ENCODE measurements at places on chromosomes 4 and X.

DNA sequence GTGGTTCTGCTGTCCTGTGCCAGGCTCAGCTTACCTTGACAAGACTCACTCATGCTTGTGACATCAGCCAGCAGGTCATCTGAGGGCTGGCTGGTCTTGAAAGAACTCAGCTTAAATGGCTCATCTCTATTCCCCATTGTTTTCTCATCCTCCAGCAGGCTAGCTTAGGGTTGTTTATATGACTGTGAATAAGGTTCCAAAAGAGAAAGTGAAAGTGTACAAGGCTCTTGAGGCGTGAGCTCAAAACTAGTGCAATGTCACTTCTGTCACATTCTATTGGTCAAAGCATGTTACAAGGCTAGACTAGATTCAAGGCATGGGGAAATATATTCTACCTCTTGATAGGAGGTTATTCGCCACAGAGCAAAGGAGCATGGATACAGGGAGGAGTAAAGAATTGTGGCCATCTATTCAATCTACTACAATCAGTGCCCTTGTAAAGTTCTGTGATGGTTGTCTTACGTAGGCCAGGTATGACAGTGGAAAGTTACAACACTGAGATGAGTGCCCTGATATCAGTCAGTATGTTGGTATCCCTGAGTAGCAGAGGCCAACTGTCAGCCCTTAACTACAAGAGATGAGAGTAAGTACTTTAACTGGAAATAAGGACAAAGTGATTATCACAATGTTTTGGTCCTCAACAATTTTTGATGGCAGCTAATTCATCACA, 19.8 kb upstream of the TMLHE start:
- DNase-seq = no peak

- no peak for DNase-seq
Measured at GRCh38 chr4:166862032-166862431, 372.3 kb downstream of the SPOCK3 start.

DNA sequence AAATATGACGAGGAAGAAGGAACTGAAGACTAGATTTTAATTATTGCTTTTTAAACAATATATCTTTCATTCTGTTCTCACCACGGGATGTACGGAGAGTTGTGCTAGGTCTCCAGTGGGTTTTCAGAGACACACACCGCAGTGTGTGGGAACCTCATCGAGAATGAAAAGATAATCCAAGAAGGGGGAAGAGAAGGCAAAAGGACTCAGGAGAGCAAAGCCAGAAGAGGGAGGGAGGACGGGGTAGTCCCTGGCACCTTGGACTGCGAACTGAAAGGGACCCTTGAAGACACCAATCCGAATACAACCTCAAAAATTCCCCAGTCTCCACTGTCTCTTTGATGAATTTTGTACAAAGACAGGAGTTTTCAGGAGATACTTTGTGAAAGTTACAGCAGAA, 932 bp upstream of the LEF1 start:
- peak; percentile 11 for DNase-seq

- DNase-seq = no peak
Measured at GRCh38 chr4:119746951-119747350, 118.3 kb upstream of the PDE5A start.

DNA sequence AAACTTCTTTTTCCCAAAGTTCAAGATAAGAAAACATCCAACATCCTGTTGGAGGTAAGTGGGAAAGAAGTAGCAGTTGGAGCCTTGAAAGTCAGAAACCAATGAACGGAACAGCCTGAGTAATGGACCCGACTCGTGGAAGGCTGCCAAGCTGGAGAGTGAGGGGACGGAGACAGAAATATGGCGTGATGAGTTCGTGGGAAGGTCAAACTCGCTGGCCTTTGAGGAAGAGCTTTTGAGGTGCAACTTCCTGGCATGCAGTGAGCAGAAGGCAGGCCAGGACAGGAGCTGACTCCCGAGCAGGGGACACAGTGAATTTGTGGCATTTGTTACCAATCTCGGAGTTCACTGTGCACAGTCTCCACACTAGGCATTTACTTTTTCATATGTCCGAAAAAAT, 1.0 kb upstream of the TRIML1 start:
- no peak for DNase-seq

DNA sequence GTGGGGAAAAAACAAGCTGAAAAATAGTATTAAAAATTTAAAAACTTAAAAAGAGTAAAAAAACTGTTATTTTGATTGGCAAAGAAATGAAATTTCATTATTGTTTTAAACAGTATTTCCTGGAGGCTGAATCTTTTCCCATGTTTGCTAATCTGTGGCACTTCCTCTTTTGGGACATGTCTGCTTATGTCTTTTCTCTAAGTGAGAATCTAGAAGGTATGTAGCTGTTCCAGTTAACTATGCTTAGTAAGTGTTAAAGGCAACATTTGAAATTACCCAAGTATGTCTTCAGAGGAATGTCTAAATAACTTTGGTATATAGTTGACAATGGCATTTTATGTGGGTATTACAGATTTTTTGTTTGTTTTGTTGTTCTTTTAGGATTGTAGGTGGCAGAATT, 81.6 kb upstream of the TBC1D9 start:
- DNase-seq = no peak

DNA sequence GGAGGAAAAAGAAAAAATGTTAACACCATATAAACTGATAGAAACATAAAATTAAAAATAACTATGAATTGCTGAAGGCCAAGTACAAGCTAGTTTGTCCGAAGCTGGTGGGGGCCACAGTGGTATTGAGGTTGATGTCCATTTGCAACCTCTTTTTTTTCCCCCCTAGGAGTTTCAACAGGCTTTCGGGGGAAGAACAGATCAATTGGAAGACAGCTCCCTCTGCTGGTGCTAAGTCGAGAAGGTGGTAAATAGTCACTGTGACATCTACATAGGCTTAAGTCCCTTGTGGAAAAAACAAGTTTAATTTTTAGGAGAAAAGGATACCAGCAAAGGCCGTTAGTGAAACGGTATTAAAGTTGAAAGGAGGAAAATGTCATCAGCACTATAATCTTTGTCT, 115.7 kb upstream of the ZXDA start:
- no peak for DNase-seq

GRCh38 chrX:74246524-74246923, 57.5 kb upstream of the ZCCHC13 start:
- no peak for DNase-seq

- peak; percentile 68 for DNase-seq
Measured at GRCh38 chr4:183960046-183960420, 54.9 kb downstream of the STOX2 start.

DNA sequence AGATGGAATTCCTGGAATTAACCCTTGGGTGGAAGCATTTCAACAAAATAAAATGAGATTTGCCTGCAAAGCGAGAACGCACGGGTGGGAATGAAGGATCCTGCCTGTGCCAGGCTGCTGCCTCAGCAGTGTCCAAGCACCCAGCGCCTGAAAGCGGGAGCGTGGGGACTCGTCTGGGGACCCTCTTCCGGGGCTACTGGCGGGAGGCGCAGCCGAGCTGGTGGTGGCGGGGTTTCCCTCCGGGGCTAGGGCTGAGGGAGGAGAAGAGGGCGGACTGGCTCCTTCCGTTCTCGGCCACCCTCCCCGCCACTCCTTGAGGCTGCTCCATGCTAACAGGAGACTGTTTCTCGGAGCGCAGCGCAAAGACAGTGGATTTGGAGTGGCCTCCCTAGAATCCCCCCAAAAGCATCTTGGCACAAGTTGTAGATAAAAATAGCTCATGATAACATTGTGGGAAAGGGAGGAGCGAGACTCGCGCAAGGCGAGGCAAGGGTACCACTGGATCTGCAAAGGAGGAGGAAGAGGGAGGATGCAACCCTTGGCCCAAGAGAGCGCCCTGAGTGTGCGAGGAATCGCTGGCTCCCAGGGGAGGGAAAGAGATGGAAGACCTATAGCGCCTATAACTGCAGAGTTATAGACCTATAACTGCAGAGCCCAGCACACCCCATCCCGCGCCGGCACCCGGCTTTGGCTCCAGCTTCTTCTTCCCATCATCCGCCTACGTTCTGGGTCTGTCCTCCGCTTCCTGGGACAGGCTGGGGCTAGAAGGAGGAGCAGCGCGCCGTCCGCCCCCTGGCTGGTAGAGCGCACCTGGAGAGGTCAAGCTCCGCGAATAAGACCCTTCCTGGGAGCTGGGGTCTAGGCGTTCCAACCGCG, 1.3 kb downstream of the HS3ST1 start:
- DNase-seq = no peak

DNA sequence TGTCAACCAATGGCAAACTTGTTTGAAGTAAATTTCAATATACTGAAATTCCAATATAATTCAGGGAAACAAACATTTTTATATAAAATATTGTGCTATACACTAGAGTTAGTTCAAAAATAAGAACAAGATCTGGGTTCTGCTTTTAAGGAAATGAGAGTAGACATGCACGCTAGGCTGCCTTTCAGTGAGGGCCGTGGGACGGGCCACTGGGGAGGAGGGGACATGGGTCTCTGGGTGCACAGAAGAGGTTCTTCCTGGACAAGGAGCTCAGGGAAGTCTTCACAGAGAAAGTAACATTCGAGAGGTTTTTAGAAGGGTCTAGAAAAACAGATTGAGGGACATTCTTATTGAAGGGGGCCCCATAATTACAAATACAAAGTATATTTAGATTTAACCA, 64.4 kb downstream of the SHROOM3 start:
- DNase-seq = no peak

- no peak for DNase-seq
Measured at GRCh38 chr4:31375936-31376335, 655.8 kb downstream of the PCDH7 start.

- DNase-seq = no peak
Measured at GRCh38 chr4:169058312-169058711, 48.3 kb upstream of the CBR4 start.

GRCh38 chrX:118058924-118059323, 57.7 kb downstream of the KLHL13 start:
- DNase-seq = no peak

GRCh38 chr4:175054980-175055379, 136.8 kb downstream of the ADAM29 start:
- DNase-seq = no peak

GRCh38 chr4:40573593-40574311, 55.9 kb downstream of the RBM47 start:
- no peak for DNase-seq

- DNase-seq = no peak
Measured at GRCh38 chr4:7361280-7361895, 73.3 kb downstream of the PSAPL1 start.

GRCh38 chr4:103443324-103443723, 245.2 kb upstream of the CENPE start:
- no peak for DNase-seq

DNA sequence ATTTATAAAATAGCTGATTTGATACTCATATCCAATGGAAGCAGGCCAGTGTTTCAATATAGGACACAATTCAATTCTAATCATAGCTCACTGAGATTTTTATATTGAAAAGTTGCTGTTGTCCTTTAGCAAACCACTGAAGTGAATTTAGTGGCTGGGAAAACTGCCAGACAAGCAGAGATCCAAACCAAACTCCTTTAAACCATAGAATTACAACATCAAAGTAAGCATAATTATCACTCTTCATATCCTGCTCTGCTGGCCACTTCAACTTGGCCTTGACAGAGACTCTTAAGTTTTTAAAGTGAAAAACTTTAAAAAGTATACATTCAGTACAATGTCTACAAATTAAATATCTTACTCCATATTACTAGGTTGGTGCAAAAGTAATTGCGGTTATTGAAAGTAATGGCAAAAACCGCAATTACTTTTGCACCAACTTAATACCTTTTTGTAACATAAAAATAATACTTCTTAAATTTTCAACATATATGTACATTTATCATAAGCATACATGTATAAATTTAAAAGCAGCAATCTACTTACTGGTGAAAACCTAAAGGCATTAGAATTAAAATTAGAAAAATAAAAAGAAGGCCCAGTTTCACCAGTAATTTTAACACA, 433.0 kb downstream of the PCDH10 start:
- DNase-seq = no peak

DNA sequence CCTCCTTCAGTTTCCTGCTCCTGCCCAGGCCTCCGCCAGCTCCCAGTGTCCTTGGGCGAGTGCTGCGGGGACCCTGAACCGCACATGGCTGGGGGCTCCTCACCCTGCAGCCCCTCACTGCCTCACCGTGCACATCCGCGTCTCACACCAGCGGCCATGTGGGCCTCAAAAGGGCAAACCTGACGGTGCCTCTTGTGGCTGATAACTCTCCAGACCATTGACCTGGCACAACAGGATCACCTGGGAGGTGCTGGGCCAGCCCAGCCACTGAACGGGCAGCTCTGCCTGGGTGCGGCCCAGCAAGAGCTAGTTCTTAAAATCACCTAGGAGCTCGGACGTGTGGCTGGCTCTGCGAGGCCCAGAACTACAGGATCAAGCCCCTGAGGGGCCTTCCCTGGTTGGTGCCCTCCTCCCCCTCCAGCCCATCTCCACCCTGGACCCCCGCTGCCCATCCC, 4.1 kb upstream of the S100P start:
- DNase-seq = no peak

DNA sequence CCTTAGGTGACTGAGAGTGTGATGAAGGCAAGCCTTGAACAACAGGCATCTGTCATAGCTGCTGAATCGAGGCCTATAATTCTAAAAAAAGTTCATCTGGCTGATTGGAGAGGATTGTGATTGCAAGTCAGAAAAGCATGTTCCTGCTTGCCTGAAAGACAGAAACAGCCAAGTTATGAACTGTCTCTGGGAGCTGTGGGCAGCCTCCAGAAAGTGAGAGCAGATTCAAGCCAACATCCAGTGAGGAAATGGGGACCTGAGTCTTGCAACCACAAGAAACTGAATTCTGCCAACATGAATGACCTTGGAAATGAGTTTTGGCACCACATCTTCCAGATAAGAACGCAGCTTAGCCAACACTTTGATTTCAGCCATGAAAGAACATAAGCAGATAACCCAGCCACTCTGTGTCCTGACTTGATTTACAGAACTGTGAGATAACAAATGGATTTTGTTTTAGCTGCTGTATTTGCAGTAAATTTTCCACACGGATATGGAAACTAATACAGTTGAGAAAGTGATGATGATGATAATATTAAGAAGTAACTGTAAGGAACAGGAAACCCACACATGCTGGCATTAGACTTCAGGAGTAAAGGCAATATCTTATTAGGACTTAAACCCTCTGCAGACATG, 240.3 kb upstream of the NDST3 start:
- no peak for DNase-seq

GRCh38 chrX:100643956-100644860, at the start of gene SRPX2:
SRPX2 (plus strand) TSS chrX:100644199; CDS start chrX:100646323, 2,124 bp downstream.
- no peak for DNase-seq

DNA sequence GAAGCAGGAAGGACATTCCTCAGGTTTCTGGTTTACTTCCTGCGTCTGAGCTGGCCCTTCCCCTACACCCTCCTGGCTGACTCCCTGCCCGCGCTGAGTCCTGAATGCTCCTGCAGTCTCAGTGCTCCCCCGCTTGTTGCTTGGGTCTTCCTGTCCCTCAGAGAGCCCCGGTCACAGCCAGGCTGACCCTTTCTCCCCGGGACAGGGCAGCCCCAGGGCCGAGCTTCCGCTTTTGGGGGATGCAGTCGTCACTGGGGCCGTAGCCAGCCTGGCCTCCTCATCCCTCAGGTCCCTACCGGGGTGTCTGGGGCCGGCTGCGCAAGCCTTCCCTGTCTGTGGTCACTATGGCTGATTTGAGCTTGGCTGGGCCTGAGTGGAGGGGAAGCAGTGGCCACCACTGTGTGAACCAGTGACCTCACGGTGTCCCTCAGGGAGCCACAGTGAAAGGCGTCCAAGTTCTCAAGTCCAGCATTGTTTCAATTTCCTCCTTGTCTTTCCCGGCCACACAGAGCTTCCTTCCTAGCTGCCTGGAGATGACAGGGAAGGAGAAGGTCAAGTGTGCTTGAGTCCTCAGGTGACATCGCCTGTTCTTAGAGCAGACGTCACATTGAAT, 34.1 kb upstream of the ASMTL start:
- DNase-seq = no peak
